Activated CD8-positive, alpha-beta memory T cell treated with anti-CD3 and anti-CD28 coated beads, Interleukin-2, amount 50 U/mL, for 48 hours (primary cell): ENCODE measurements at places on chromosomes 11 and 22.

DNA sequence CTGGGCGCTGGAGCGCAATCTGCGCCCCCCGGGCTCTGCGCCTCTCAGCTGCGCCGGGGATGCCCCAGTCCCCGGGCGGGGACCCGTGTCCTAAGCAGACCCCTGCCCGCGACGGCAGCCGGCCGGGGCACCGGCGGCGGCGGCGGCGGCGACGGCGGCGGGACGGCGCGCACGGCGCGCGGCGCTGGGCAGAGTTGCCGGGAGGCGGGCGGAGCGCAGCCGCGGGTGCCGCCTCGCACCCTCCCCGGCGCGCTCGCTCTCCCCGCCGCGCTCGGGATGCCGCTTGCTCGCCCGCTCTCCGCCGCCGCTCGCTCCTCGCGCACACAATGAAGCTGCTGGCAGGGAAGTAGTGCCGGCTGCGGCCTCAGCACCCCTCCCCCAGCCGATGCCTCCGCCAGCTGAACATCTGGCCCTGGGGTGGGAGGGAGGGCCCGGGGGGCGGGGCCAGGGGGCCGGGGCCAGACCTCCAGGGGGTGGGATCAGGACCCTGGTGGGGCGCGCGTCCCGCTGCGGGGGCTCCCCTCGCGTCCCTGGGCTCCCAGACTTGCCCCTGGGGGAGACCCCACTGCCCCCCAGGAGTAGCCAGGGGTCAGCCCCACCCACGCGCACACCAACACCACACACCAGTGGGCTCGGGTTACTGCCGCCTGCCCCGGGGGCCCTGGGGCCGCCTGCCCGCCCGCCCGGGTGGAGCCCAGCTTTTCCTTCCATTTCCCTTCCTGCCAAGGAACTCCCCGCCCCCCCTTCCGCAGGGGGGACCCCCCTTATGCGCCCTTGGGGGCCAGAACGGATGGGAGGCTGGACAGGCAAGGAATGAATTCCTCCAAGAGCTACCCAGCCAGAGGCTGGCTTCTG is at the start of gene RCOR2:
Gene RCOR2 (minus strand): TSS at position 328 of the 855 bp plus-strand sequence. CDS start 708 bp downstream, outside the sequence.
- peak; percentile 79 for DNase-seq

- DNase-seq = no peak
Measured at GRCh38 chr11:7592711-7593110, 78.9 kb downstream of the PPFIBP2 start.

- no peak for DNase-seq
Measured at GRCh38 chr11:17378655-17379054, 9.8 kb downstream of the KCNJ11 start.

GRCh38 chr11:93492464-93493251 is 50.5 kb downstream of the SMCO4 start:
- no peak for DNase-seq

GRCh38 chr22:40855071-40855978 is 1.1 kb downstream of the ST13 start:
- no peak for DNase-seq

DNA sequence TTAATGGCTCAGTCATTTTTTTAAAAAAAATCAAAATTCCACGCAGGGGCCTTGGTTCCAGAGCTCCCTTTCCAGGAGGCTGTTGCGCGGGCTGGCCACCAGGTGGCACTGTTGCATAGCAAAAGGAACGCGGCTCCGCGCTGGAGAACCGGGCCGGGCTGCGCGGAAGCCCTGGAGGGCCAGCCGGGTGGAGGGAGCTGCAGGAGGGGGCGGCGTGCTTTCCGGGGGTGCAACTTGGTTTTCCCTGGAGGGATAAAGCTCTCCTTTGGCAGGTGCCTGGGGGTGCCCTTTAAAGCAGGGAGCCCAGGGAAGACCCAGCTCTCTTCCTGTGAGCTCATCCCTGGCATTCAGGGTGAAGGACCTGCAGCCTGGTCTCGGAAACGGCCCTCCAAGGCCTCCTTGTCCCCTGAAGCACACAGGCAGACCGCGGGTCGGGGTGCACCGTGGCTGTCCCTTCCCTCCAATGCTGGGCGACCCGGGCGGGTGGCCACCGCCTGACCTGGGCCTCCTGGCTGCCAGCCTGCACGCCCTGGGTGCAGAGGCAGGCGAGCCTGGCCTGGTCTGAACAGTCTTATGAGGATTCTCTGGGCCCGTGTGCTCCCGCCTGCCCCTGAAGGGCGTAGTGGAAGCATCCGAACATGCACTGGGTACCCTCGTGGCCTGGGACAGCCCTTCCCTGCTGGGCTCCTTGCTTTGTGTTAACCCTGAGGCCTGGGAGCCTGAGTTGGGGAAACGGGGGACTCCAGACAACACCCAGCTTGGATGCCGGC is 23.4 kb downstream of the KRTAP5-5 start:
- peak; percentile 95 for DNase-seq

DNA sequence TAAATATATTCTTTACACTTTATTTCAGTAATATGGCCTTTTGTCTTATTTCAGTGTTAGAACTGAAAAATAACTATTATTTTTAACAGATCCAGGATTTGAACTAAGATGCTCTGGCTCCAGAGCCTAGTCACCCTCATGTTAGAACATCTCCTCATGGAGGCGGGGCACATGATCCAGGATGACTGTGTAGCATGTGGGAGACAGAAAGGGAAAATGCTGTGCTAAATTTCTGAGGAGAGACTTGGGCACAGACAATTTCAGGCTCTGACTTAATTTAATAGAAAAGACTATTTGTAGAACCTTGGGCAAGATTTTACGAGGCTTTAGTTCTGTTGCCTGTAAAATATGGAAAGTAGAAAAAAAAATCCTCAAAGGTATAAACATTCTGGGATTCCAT is 24.1 kb downstream of the CTSC start:
- DNase-seq = no peak

DNA sequence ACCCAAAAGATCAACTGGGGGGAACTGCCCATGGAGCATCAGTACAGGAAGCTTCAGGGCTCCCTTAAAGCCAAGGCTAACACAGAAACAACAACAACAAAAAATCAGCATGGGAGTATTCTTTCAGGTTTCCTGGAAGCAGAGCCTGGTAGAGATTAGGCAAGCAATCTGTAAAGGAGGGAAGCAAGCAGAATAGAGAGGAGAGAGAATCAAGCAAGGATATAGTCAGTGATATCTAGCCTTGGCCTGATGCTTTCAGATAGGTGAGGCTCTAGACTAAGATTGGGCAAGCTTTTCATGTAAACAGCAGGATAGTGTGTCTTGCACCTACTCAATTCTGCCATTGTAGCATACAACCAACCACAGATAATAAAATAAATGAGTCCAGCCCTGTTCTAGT is 44.4 kb upstream of the FAT3 start:
- no peak for DNase-seq

- no peak for DNase-seq
Measured at GRCh38 chr11:11458485-11458884, 105.4 kb upstream of the CSNK2A3 start.

GRCh38 chr11:18322818-18323570 is 627 bp downstream of the GTF2H1 start:
- no peak for DNase-seq

DNA sequence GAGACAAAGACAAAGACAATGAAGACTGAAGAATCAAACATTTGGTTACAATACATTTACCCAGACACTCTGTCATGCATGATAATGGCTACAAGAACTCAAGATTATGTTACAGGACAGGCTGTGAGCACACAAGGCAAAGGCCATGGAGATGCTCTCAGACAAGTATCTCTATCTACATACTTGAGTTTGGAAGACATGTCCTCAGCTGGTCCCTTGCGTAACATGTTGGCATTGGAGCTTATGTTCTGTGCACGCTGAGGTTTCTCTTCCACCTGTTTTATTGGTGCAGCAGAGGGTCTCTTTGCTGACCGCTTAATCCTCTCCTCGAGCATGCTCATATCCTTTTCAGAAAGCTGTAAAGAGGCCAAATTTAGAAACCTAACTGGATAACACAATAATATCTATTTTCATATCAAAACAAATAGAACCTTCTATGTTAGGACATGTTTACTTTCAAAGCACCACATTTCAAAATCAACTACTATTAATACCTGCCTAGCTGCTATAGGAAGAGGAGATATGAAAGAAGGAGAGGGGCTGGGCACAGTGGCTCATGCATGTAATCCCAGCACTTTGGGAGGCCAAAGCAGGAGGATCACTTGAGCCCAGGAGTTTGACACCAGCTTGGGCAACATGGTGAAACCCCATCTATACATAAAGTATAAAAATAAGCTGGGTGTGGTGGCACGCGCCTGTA is 41.6 kb downstream of the F2 start:
- DNase-seq = no peak

DNA sequence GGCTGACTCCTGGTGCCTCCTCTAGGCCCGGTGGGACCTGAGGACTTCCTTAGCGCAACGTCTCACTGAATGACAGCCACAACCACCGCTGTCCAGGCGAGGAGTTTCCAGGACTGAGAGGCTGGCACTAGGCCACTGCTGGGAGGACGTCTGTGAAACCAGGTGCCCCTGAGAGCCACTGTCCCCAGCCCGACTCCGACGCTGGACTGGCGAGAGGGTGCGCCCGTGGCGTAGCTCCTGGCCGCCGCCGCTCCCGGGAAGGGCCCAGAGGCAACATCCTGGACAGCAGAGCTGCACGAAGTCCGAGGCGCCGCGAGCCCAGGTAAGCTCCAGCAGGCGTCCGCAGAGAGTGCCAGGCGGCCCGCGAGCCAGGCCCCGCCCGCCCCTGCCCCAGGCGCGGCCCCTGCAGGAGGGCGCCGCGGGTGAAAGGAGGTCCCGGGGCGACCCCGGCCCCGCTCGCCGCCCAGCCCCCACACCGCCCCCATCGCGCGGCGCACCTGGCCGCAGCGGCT is 525 bp downstream of the DGCR2 start:
- DNase-seq = peak; percentile 69

- no peak for DNase-seq
Measured at GRCh38 chr11:105548359-105548758, 61.5 kb upstream of the GRIA4 start.

DNA sequence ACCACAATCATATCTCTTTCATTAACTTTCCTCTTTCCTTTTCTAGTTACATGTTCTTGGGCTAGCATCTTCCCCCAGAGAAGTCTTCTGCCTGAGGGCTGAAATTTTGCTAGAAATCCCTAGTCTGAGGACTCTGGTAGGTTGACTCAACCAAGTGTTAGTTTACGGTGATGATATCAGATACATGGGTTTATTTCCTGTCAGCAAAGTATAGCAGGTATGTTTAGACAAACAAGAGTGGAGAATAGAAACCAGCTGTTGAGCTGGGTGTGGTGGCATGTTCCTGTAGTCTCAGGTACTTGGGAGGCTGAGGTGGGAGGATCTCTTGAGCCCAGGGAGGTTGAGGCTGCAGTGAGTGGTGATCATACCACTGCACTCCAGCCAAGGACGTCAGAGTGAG is 11.2 kb downstream of the FOLR1 start:
- peak; percentile 15 for DNase-seq

DNA sequence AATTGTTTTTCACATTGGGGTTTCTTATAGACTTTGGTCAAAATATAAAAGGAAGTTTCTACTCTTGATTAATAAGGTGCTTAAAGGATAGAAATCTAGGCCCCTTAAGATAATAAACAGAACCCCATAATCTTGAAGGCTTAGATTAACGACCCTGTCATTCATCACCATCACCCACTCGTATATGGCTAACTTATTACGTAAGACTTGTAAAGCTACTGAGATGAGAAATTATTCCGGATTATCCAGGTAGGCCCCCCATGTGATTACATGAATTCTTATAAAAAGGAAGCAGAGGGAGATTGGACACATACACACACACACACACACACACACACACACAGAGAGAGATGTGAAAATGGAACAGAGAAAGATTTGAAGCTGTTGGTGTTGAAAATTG is 1489.2 kb upstream of the TENM4 start:
- no peak for DNase-seq

- no peak for DNase-seq
Measured at GRCh38 chr11:105862736-105863367, 159.2 kb downstream of the MSANTD4 start.

- DNase-seq = no peak
Measured at GRCh38 chr11:26286472-26287066, 45.4 kb upstream of the ANO3 start.

DNA sequence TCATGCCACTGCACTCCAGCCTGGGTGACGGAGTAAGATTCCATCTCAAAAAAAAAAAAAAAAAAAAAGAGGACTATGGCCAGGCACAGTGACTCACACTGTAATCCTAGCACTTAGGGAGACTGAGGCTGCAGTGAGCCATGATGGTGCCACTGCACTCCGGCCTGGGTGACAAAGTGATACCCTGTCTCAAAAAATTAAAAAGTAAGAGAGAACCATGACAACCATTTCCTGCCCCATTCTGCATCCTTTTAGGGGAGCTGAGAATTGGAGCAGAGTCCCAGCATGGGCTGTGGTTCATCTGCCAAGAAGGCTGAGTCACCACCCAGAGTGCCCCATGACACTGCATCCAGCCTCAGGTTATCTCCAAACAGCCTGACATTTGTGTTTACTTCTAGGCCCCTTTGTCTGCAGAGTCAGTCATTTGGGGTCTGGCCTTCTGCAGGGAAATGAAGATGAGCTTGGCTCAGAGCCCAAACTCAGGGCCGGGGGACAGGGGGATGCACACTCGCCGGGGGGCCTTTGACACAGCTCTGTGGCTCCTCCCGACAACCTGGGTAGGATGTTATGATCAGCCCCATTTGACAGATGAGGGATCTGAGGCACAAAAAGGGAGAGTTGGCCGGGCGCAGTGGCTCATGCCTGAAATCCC is 4.7 kb downstream of the CSDC2 start:
- no peak for DNase-seq

DNA sequence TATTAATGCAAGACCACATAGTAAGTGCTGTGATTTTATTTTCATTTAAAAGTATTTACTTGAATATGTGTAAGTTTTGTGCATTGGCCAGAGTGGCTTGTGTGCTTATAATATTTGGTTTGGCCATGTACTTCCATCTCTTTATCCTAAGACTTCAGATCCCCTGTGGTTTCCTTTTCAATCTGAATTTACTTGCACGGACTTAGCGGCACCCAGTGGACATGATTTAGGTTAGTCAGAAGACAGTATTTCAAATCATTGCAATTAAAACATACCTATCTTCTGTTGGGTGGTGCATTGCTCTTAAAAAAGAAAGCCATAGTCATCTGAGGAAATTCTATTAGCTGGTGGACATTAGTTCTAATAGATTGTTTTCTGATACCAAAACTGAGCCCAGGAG is 30.7 kb downstream of the PIWIL4 start:
- no peak for DNase-seq

- no peak for DNase-seq
Measured at GRCh38 chr11:20056109-20056949, 103.9 kb downstream of the DBX1 start.

GRCh38 chr11:79564288-79564925 is 123.6 kb upstream of the TENM4 start:
- DNase-seq = no peak
